Fibroblast of gingiva (primary cell): ENCODE measurements at places on chromosomes 4 and X.

DNA sequence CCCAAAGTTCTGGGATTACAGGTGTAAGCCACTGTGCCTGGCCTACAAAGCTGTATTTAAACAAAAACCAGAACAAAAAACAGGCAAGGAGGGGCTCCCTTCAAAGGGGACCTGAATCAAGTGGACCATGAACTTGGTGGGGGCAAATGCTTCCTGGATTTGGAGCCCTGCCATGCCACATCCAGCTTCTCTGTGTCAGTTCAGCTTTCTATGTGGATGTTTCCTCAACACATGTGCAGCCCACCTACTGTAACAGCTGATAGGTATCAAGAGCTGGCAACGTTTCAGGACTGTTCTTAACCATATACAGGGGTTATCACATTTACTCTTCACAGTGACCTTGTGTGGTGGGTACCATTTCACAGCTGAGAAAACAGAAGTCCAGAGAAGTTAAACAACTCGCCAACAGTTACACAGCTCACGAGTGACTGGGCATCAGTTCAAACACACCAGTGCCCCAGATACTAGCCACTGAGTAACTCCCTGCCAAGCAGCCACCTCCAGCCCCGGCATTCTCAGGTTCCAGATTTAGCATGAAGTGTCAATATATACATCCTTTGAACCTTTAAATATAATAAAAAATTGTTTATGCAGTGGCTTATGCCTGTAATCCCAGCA lies 7.5 kb downstream of the GPR143 start:
- no peak for DNase-seq

DNA sequence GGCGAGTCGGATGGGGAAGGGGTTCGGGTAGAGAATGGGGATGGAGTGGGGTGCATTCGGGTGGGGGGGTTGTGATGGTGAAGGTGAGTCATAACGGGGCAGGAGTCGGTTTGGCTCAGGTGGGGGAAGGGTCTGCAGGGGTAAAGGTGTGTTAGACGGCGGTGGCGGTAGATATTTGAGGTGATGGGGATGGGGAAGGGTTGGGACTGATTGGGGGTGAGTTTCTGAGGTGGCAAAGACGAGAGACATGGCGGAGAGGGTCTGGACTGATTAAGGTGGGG lies 738 bp downstream of the SYP start:
- no peak for DNase-seq

DNA sequence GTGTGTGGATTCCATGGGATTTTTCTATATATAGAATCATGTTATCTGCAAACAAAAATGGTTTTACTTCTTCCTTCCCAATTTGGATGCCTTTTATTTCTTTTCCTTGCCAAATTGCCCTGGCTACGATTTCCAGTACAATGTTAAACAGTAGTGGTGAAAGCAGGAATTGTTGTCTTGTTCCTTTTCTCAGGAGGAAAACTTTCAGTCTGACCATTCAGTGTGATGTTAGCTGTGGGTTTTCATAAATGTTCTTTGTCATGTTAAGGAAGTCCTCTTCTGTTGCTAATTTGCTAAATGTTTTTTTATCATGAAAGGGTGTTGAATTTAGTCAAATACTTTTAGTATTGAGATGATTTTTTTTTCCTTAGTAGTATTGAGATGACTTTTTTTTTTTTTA lies 10.9 kb downstream of the SAP30 start:
- no peak for DNase-seq

GRCh38 chr4:77453911-77454310 lies 151.7 kb upstream of the CXCL13 start:
- no peak for DNase-seq

GRCh38 chrX:153443476-153444332 lies 2.2 kb downstream of the TREX2 start:
- no peak for DNase-seq

DNA sequence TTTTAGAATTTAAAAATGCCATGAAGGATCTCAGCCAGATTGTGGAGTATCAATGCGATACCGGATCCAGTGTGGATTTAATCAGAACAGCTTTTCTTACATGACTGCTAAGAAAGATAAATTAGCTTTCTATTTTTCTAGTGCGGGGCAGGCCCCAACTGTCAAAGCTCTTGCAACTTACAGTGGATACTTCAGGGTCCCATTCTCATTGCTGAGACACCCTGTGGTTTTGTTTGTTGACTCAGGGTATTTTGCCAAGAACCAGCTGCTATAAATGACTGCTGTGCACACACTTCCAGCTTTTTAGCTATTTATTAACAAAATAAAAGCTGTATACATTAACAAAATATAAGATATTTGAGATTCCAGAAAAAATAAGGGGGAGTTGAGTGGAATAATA lies 166.4 kb downstream of the DCLK2 start:
- DNase-seq: peak; percentile 63

DNA sequence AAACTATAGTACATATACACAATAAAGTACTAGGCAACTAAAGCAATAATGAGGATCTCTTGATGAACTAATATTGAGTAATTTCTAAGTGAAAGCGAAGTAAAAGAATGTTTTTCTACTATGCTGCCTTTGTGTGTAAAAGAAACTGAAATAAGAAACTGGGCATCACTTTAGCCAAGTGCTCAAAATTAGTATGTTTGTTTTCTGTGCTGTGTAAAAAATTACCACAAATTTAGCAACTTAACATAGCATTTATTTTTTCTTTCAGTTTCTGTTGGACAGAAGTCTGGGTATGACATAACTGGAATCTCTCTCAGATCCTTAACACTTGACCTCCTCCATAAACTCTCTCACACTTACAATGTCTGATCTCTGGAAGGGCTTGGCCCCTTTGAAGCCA lies 687.1 kb upstream of the MAGEB2 start:
- DNase-seq: no peak

DNA sequence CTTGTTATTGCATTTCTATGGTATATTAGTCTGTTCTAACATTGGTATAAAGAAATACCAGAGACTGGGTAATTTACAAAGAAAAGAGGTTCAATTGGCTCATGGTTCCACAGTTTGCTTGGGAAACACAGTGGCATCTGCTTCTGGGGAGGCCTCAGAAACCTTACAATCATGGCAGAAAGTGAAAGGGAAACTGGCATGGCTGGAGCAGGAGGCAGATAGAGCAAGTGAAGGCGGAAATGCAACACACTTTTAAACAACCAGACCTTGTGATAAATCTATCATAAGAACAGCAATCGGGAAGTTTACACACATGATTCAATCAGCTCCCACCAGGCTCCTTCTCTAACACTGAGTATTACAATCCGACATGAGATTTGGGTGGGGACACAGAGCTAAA lies 346.6 kb upstream of the GNPDA2 start:
- no peak for DNase-seq

- no peak for DNase-seq
Measured at GRCh38 chrX:3219667-3220066, 126.8 kb downstream of the MXRA5 start.

DNA sequence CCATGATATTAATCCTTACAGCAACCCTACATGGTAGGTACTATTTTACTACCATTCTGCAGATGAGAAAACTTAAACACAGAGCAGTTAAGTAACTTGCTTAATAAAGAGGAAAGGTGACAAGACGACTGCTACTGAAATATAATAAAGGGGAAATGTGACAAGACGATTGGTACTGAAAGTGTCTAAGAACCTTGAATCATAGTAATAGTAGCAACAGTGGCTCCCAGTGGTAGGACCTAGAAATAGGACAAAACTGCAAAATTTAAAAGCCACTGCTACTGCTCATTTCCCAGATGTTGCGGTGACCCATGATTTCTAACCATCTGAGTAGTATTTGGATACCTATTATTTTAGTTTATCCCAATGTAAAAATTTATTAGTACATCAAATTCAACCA lies 89.5 kb downstream of the TASL start:
- DNase-seq: peak; percentile 2

DNA sequence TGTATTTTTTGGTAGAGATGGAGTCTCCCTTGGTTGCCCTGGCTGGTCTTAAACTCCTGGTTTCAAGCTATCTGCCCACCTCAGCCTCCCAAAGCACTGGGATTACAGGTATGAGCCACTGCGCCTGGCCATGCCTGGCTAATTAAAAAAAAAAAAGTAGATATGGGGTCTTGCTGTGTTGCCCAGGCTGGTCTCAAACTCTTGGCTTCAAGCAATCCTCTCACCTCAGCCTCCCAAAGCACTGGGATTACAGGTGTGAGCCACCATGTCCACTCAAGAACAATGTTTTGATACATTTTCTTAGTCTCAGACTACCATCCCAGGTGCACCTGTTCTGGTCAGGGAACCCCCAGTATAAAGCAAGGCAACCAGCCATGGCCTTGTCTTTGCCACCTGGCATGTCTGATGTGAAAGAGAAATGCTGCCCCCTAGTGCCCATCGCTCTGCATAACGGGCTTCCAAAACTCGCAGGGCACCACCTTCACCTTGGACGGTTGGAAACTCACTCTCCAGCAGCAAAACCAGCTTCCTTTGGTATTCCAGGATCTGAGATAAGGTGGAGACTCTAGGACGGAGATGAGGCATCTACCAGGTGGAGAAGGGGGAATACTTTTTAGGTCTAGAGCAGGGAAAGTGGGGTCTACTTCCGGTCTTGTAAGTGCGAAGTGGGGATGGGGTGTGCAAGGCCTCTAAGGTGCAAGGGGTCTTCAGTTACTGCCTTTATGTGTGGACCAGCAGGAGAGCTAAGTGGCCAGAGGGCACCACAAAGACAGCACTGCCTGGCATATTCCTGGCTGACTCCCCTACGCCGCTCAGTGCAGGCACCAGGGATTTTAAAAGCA lies 47.7 kb upstream of the AFAP1 start:
- peak; percentile 49 for DNase-seq

DNA sequence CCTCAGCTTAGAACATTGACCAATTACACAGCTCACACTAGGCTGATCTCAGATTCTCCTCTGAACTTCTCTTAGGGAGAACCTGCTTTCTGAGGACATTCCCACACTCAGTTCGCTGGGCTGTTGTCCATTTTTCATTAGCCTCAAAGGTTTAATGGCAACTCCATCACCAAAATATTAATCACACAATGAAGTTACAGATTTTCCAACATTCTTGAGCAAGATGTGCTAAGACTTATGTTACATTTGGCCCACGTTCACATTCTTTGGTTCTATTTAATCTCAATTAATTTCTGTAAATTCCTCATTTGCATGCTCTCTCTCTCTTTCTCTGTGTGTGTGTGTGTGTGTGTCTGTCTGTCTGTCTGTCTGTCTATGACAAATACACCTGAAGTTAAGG lies 82.3 kb upstream of the EDNRA start:
- no peak for DNase-seq

DNA sequence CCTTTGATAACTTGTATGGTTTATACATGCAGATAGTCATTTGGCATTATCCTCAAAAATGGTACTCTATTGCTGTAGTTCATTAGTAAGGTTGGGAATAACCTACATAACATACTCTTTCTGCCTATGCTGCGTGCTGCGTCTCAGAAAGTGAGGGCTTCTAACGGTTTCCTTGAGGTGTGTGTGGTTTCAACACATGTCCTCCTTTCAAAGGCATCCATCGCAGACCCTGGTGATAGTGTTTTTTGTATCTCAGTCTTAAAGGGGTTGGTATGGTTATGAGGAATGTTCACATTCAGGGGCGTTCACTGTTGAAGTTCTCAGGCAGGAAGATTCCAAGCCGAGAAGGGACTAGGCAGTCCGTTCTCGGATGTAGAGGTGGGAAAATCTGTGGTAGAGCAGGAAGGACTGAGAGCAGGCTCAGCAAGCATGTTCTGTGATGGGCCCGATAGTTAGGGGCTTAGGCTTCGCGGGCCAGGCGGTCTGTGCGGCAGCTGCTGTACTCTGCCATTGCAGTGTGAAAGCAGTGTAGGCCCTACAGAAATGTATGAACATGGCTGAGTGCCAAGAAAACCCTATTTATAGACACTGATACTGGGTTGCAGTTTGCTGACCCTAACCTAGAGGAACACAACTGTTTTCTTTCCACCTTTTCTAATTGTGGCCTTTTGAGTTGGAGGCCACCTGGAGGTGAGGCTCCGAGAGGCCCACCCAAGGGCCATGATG lies 123.2 kb downstream of the GPR143 start:
- DNase-seq: no peak

- no peak for DNase-seq
Measured at GRCh38 chr4:83490876-83491450, 6.1 kb upstream of the ABRAXAS1 start.

DNA sequence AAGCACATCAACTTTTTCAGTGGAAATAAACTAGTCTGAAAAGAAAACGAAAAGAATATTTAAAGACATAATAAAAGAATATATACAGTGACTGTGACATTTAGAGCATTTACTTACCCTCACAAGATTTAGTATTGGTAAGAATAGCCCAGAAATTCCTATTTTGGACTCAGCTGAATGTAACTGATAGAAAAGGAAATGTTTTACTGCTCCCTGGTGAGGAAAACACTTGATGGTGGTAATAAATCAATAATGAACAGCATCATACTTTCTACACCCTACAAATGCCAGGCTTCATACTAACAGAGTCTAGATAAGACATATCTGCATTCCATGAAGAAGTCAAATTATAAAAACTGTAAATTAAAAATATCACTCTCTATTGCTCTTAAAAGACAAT lies 753.5 kb upstream of the PCDH10 start:
- no peak for DNase-seq

DNA sequence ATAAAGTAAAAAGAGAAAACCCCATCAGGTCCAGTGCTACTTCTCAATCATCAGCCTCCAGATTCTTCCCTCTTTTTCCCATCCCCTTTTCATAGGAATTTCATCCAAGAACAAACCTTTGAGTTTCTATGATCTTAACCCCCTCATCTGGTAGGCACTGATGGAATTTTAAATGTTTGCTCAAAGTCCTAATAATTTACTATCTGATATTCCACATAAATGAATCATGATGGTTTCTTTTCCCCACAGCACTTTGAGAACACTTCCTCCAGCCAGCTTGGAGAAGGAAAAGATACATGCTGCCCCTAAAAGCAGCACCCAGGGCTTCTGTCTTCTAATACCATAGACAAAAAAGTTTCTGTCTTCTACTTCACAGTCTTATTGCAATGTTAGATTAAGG lies 19.4 kb upstream of the KLHL8 start:
- DNase-seq: no peak

DNA sequence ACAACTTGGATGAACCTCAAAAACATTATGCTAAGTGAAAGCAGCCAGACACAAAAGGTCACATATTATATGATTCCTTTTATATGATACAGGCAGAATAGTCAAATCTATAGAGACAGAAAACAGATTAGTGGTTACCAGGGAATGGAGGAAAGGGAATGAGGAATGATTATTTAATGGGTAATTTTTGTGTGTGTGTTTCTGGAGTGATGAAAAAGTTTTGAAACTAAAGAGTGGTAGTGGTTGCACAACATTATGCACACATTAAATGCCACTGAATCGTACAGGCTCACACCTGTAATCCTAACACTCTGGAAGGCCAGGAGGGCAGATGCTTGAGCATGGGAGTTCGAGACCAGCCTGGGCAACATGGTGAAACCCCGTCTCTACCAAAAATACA lies 19.6 kb upstream of the SOD3 start:
- DNase-seq: no peak

GRCh38 chr4:58435871-58436270 lies 1325.7 kb upstream of the IGFBP7 start:
- DNase-seq: no peak

GRCh38 chr4:36267486-36268268 lies 13.7 kb upstream of the DTHD1 start:
- DNase-seq: no peak

GRCh38 chr4:77861495-77861894 lies 1.1 kb upstream of the MRPL1 start:
- no peak for DNase-seq

- no peak for DNase-seq
Measured at GRCh38 chr4:71240094-71240493, 98.7 kb upstream of the SLC4A4 start.
